ENCODE measurements at places on chromosomes 13 and 19.

DNA sequence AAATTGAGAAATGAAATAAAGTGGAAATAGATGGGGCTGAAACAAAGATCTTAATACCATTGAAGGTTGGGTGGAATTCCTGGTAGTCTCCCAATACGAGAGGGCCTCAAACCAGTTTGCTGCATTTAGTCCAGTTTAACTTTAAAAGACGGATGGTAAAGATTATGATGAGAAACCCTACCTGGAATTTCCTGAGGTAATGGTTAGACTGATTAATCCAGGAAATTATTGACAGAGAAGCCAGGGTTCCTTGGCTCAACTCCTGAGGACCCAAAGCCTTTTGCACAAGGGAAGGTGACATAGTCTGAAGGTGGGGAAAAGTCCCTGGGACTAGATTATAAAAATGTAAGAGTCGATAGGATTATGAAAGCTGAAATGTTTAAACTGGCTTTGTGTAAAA lies 133.2 kb upstream of the SLITRK5 start:
- DNase-seq, result no peak

DNA sequence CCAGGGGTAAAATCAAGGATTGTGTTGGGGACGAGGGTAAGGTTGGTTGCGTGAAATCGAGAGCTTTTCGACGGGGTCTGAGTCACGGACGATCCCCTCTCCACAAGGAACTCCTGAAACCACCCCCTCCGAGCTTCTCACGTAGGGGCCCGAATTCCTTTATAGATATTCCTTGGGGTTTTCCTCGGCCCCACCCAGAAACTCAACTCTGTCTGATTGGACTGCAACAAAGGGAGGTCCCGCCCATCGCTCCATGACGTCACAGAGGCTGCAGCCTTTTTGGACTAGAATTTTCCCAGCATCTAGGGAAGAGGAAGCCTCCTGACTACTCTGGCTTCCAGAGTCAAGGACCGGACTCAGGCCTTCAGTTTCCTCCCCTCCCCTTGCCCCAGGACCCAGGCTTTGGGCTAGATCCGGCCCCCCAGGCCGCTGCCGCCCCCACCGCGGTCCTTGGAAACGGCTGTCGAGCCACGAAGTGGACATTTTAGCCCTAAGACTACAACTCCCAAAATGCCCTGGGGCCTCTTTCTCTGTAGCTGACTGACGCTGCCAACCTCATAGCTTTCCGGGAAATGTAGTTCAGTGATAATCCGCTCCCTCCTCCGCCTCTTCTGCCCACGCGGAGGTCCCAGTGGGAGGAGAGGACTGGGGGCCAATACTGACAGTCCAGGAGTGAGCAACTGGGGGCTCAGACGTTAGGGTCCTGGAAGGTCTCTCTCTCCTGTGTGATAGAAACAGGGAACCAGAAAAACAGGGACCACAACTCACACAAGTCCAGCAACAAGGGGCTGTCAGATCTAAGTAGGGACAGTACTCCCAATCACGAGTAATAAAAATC lies at the start of gene IZUMO1:
IZUMO1 (minus strand) TSS at position 172 of the 838 bp plus-strand sequence. CDS start 1,050 bp downstream, outside the sequence.
- no peak for DNase-seq

DNA sequence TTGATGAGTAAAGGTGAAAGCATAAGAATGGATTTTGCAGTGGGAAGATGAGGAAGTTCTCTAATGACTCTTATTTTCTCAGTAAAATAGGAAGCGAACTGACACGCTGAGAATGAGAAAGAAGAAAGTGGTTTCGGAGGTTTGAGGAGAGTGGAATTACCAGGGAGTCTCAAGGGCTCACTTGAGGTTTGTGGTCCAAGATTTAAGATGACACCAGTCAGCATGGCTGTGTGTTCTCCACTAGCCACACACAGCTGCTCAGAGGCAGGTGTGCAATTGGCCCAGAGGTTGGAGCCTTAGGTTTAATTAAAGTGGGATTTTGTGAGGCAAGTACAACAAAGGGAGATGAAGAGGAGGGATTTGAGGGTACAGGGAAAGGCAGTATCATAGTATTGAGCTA lies 99.6 kb upstream of the NBEA start:
- no peak for DNase-seq

DNA sequence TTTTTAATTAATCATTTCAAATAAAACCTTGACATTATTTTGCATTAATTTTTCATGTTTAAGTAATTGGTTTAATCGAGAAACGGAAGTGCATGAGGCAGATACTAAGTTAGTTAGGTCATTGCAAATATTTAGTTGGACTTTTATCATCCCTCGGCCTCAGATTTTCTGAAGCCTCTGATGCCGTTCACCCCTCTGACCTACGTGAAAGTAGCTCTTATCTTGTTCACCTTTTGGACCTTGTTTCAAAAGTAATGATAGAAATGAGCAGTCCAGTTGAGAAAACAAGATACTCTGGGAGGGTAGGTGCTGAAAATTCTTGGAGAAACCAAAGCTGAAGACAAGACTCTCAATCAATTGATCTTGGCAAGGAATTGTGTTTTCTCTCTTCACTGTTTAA lies 23.0 kb downstream of the LAIR2 start:
- DNase-seq, result no peak

GRCh38 chr13:44191504-44192171 lies 182.0 kb upstream of the SERP2 start:
- DNase-seq, result no peak

- DNase-seq, result no peak
Measured at GRCh38 chr13:112342841-112343361, 33.3 kb upstream of the SPACA7 start.

DNA sequence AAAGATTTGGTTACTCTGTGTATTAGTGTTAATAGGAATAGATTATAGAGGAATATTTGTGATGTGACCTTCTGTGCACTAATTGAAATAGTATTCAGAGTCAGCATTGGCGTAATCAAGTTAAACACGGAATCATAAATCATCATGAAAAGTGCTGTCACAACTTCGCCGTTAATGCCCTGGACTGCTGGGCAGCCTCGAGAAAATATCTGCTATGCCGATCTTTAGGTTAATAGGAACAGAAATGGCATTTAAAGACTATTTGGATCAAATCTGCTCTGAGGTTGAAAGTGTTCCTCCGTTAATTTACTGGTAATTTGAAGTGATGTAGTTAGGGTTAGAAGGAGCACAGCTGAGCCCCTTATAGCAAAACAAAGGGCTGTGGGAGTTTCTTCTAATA lies 219.0 kb downstream of the MZT1 start:
- DNase-seq, result no peak

DNA sequence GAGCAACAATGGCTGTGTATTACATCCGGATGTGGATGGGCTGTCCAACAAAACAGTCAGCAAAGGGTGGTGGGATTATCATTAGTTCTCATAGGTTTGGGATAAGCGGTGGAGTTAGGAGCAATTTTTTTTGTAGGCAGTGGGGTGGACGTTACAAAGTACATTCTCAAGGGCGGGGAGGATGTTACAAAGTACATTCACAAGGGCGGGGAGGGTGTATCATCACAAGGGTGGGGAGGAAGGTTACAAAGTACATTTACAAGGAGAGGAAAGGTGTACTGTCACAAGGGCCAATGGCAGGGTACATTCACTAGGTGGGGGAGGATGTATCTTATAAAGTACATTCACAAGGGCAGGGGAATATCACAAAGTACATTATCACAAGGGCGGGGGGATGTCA lies 20.8 kb upstream of the ZNF561 start:
- DNase-seq, result no peak

DNA sequence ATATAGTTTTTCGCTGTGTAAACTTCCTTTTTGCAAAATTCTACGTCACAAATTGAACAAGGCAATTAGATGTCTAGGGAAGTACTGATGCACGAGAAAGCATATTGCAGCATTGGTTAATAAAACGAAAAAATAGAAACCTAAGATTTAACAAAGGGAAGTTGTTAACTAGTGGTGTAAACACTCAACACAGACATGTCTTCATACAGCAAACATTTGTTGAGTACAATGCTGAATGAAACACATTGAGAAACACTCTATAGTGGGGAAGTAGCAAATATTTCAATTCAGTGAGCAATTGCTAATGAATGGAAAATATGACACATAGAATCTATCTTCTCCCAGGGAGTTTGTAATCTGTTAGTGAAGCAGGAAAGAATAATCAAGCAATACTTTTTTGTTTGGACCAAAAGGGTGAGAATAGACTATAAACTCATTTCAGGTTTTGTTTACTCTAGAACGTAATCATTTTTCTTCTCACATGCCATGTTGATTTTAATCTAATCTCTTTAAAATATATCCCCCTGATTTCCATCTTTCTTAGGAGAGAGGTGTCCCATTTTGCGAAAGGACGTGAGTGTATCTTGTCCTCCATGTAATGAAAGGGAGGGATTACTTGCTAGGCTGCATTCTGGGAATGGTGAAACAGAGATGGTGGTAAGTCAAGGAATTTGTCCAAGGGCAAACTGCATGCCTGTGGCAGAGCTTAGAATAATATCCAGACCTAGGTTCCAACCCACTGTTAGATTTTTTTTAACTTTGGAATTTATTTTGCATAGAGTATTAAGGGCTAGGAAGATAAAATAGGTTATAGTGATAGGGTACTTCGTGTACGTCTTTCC lies 1.7 kb upstream of the ANKRD10 start:
- DNase-seq, result no peak

GRCh38 chr19:52010674-52011073 lies 2.7 kb upstream of the ZNF615 start:
- peak; percentile 24 for DNase-seq

DNA sequence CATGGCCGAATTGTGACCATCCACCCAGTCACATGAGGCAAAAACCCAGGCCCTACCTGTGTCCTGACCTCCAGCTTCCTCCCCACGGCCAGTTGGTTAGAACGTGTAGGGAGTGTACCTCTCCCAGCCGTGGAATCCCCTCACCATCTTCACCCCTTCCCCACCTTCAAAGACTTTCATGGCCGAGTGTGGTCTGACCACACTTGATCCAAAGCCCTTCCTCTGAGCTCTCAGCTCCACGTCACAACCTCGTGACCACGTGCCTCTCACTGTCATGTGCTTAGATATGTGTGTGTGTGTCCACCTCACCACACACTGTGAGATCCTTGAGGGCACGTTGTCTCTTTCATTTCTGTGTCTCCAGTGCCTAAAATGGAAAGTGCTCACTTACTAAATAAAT lies 48.6 kb upstream of the UBE2L5 start:
- DNase-seq, result no peak

DNA sequence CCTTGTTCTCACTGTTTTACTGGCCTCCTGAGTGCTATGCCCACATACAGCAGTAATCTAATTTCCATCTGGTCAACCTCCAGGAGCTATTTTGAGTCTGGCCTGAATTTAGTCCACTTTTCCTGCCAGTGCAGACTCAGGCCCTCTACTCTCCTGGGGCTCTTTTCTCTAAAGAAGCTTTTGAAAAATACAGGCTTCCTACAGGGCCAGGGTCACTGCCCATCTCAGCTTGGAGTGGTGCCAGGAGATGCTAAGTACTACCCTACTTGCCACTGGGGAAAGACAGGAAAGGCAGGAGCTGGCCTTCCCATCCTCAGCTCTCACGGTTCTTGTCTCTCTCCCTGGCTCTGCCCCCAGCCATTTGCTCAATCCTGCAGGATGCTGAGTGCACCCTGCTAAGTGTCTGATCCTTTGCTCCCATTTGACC lies 101.7 kb upstream of the SERP2 start:
- DNase-seq, result no peak

- no peak for DNase-seq
Measured at GRCh38 chr13:60790620-60791019, 393.6 kb downstream of the TDRD3 start.
